ENCODE measurements at places on chromosomes 4 and X.

DNA sequence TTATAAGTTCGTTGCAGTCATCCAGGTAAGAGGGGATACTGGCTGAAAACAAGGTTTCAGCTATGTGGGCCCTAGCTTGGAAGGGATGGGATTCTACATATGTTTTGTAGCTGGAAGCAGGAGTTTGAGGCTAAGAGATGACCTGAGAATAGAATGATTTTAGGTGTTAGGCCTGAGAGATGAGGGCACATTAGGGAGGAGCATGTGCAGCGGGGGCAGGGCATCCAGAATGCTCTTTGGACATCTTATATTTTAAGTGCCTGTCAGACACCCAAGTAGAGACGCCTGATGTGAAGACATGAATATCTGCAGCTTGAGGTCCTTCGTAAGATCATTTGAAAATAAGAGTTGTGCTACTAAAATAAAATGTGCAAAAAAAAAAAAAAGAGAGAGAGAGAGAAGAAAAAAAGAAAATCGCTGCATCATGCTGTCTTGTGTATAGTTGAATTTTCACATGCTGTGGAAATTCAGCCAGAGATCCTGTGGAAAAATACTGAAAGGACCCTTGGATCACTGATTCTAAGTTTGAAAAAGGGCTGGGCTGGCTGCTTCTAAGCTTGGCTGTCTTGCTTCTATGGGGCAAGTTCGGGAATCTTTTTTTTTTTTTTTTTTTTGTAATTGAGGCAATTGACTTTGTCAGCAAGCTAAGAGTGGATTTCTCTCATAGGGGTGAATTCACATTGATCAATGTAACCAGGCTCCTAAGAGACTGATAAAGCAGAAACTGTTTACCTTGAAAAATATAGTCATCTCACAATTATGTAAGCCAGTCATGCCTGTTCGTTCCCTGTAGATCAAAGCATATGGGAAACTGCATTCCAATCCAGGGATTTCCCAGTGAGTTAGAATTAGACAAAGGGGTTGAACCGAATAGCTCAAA is 341.0 kb upstream of the GATB start:
- peak; percentile 32 for DNase-seq

- no peak for DNase-seq
These were observed 45.8 kb downstream of the TBC1D14 start for GRCh38 chr4:6955261-6955911.

DNA sequence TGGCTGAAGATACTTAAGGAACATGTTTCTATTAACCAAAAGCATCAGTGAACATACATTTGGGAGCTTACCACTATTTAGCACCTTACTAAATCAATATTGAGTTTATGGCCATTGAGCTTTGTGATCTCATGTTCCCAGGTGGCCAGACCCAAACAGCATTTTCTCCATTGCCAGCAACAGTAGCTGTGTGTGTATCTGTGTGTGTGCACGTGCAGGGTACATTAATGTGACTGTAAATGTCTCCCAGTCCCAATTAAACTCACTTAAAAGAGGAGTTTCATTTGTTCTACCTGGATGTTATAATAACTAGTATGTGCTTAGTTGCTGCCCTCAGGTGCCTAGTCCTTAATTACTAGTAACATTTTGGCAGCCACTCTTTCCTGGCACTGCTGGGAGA is 282.4 kb downstream of the NR3C2 start:
- DNase-seq, result no peak

GRCh38 chrX:100435726-100436125 is 25.7 kb upstream of the PCDH19 start:
- DNase-seq, result no peak

GRCh38 chr4:168859888-168860694 is 150.0 kb downstream of the CBR4 start:
- DNase-seq, result no peak

DNA sequence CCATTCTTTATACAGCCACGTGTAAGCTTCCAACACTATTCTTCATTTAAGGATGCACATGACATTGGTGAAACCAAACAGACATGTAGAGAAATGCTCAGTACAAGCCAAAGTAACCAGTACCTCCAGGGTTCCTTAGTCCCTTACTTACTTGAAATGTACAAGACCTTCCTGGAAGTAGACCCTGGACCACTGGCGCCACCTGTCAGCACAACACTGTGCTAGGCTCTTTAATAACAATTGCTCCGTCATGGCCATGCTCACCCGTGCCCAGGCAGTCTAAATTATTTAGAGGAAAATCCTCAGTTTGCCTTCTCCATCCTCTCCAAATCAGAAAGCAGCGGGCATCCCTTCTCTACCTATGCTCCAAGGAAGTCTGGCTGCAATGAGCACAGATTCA is 52.7 kb downstream of the ADGRA3 start:
- DNase-seq, result no peak

DNA sequence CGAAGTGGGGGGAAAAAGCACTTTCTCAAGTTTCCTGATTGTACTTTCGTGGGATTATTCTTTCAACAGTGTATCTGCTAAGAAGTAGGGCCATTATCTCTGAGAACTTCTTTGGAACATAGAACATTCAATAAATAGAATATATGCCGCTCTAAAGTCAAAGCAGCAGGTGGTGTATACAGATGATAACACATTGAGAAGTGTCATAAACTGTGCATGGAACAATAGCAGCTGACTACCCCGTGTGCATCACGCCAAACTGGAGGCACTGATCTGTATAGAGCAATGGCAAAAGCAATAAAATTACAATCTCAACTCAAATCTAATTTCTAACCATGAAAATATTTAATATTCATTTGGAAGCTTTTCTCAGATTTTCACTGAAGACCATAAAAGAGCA is 175.3 kb downstream of the DCTD start:
- DNase-seq, result no peak

- DNase-seq, result no peak
These were observed 105.8 kb downstream of the KCTD8 start for GRCh38 chr4:44342800-44343199.

GRCh38 chr4:111991797-111992196 is 153.5 kb upstream of the FAM241A start:
- DNase-seq, result peak; percentile 55

- DNase-seq, result no peak
These were observed 22.2 kb downstream of the VSIG4 start for GRCh38 chrX:66017659-66018170.

DNA sequence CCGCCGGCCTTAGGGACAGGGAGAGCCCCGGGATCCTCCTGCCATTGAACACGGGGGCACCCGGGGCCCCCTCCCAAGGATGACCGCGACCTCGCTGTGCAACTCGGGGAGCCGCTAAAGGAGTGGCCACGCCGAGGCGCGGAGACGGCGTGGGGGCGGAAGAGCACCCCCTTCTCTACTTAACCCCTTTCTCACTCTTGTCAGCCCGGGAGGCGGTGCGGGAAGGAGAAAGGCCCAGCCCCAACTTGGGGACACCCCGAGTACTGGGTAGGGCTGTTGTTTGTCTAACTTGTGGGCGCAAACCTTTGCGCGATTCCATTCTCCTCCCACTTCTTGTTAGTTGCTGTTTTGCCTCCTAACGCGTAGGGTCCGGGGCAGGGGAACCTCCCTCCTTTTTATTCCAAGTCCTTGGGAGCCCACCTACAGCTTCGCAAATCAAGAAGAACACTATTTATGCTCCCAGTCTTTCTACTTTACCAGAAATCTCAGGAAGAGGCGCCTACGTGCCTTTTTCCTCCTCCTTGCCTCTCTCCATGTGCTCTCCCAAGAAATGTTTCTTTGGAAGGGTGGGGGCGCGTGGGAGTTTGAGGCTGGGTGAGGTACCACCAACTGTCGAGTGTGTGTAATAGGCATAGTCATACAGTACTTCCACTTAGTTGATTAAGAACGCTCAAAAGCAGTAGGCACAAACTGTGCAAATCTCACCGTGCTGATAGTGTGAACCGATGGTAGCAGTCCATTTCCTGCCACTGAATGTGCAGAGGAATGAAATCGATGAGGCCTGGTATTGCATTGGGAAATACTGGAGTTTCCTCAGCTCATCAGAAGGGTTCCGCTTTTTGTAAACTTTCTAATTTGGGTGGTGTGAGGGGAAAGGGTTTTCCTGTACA is 813 bp downstream of the DIAPH2 start:
- DNase-seq, result no peak

GRCh38 chrX:258291-259040 is 22.7 kb upstream of the PLCXD1 start:
- DNase-seq, result no peak

- no peak for DNase-seq
These were observed 209.0 kb downstream of the NPNT start for GRCh38 chr4:106104276-106104675.

DNA sequence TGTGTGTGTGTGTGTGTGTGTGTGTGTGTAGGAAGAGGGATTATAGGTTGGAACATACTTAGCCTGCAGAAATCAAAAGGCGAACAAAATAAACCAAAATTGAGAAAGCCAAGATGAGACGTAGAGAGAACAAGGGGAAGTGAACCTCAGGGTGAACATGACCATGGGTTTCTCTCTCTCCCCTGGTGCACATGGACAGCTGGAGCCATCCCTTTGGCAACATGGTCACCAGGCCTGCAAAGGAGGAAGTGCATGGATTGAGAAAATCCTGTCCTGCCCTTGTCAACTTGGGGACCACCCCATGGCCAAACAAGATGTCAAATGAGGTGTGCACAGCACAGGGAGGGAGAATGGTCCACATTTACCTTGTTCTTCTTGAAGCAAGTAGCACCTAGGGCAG is 23.1 kb downstream of the LGI2 start:
- no peak for DNase-seq

DNA sequence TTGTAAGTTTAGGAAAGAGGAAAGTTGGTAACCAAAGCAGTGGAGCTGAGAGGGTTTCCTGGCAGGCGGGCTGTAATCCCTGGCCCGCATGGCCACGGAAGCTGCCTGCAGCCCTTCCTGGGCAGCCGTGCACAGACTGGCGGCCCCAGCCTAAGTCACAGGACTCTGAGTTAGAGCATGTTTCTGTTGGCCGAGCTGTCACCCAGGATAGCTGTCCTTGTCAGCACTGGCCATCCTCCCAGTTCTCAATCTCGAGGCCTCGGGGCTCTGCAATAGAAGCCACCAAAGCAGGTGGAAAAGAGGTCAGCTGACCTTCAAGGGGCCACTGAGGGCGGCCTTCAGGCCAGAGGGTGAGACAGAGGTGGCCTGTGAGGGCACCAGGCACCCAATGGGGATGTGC is 20.5 kb downstream of the PNMA6E start:
- no peak for DNase-seq

GRCh38 chr4:91471280-91471679 is 832.5 kb upstream of the GRID2 start:
- DNase-seq, result no peak

DNA sequence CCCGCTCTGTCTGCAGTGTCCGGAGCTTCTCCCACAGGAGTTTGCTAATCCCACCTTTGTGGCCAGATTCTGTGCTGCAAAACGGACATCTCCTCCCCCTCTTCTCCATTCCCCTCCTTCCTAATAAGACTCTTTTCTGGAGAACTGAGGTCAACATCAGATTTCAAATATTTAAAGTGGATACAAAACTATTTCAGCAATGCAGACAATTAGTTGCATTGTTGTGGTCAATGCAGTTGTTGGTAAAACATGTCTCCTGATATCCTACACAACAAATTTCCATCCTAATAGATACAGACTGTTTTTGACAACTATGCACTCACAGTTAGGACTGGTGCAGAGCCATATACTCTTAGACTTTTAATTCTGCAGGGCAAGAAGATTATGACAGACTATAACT is 5.1 kb upstream of the MCUB start:
- DNase-seq, result no peak

- no peak for DNase-seq
These were observed 28.6 kb downstream of the OR13H1 start for GRCh38 chrX:131572372-131573014.

DNA sequence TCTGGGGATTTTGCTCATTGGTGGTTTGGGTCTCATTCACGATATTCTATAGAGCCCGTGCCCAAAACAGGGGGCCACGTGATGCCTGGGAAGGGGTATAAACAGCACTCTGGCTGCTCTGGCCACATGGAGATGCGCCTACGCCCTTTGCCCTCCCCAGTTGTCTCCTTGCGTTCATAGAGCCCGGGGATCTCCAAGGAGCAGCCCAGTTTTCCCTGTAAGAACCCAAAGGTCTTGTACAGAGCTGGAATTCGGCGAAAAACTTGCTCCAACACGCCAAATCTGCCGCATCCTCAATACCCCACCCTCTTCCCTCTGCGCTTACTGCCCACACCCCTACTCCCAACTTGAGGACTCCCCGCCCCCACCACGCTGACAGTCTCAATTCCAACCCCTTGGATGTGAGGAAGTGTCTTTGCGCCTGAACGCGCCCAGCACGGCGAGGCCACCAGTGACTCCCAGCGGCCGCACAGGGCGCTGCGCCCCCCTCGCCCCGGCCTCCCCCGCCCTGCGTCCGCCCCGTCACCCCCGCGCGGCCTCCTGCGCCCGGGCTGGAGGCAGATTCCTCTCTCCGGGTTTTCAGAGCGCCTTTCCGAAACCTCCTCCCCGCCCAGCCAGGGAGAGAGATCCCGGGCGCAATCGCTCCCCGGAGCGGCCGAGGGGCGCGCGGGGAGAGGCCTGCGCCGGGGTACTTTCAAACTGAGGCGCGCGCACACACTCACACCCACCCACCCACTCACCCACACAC is at the start of gene NHS:
Gene NHS, plus strand, starts transcription at position 582 of the 748 bp plus-strand sequence. CDS start 558 bp downstream, outside the sequence.
- DNase-seq, result peak; percentile 54

DNA sequence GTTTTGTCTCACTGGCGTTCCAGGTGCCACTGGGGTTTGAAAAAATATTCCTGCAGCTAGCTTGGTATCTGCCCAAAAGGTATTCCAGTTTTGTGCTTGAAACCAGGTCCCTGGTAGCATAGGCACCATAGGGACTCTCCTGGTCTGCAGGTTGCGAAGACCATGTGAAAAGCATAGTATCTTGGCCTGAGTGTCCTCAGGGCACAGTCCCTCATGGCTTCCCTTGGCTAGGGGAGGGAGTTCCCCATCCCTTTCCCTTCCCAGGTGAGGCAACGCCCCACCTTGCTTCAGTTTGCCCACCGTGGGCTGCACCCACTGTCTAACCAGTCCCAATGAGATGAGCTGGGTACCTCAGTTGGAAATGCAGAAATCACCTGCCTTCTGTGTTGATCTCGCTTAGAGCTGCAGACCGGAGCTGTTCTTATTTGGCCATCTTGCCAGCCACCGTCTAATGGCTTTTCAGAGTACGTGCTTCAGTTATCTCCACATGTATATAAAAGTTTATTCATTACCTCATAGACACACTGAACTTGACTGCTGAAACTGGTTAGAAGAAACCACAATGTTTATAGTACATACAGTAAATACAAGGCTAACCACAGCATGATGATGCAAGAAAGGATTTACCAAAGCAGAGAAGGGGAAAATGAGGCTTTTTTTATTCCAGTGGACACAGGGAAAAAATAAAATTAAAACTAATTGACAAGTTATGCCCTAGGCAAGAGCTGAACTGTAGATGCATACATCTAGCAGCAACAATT is 10.6 kb downstream of the PBDC1 start:
- DNase-seq, result peak; percentile 49

GRCh38 chr4:156636381-156636780 is 335.2 kb downstream of the PDGFC start:
- no peak for DNase-seq

GRCh38 chr4:48172651-48173050 is 38.6 kb upstream of the TXK start:
- no peak for DNase-seq

GRCh38 chr4:26858947-26859401 is 1.7 kb upstream of the STIM2 start:
- no peak for DNase-seq

- DNase-seq, result no peak
These were observed 8.2 kb downstream of the MED14 start for GRCh38 chrX:40727093-40727492.

- DNase-seq, result no peak
These were observed 104.0 kb upstream of the H2AZ1 start for GRCh38 chr4:100054071-100054470.
